GM19239 (cell line): ENCODE measurements at places on chromosomes 11 and 22.

DNA sequence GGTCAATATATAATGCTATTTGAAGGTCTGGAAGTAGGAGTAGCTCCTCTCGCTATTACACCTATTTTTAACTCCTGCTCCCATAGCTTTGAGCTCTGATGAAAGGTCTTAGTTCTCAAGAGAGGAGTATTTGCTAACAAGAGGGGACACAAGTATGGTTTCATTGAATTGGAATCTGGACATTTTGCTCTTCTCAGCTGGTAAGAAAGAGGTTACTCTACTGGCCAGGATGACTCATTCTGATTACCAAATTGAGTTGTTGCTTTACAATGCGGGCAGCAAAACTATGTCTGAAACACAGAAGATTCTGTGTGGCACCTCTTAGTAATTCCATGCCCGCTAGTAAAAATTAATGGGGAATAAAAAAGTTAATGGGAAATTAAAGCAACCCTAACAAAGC is 63.6 kb upstream of the EP300 start:
- DNase-seq = no peak

DNA sequence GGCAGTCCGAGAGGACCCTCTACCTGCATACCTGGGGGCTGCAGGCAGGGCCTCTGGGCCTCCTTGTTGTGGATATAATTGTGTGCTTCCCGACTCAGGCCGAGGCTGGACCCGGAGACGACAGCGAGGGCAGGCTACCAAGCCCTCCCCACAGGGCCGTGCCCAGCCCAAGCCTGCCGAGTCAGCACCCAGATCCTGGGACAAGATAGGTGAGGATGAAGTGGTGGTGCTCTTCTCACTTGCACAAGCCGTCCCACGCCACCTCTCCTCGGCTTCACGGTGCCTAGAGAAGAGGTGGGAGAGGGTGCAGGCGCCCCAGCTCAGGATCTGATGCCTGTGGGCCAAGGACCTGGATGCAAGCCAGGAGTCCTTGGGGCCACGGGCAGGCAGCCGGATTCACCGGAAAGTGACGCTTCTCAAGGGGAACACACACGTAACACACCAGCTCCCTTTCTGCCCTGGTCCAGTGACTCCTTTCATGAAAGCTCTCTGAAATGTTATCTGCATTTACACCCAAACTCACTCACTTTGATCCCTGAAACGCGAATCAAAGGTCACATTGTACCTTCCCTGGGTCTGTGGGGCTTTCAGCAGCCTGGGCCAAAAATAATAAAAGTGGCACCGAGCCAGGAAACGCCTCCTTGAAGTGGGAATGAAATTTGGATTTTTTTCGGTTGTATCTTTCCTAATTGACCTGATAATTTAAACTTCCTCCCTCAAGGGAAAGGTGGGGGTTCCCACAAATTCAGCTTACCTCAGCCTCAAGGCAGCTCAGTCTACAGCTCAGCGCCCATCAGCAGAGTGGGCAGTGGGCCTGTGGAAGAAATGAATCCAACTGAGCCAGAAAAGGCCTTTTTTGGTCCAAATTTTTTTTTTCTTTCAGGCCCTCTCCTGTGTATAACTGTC is 1.1 kb upstream of the GNB1L start:
- DNase-seq = peak; percentile 57

DNA sequence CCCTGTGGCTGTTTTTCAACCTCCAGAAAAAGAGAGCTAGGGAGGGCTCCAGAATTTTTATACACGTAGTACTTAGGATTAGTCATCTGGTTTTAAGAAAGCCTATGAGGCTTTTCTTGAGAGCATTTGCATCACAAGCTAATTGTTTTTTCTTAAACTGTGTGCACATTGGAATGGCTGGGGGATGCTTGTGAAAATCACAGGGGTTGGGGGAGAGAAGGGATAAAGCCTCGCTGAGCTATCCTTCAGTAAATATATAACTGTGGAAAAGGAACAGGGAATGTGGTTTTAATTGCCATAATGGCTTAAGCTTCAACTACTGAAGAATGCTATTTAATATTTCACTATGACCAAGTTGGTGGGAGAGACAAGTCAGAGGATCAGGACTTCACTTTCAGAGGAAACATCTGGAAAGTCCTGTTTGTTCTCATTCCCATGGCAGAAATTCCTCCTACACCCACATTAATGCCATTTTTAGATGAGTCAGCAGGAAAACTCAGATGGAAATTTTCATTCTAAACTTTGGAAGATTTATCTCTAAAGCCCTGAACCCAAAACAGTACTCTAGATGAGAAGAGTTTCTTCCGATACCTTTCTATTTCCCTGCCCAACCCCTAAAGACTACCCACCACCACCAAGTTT is 591.3 kb downstream of the LRRC4C start:
- DNase-seq = no peak

DNA sequence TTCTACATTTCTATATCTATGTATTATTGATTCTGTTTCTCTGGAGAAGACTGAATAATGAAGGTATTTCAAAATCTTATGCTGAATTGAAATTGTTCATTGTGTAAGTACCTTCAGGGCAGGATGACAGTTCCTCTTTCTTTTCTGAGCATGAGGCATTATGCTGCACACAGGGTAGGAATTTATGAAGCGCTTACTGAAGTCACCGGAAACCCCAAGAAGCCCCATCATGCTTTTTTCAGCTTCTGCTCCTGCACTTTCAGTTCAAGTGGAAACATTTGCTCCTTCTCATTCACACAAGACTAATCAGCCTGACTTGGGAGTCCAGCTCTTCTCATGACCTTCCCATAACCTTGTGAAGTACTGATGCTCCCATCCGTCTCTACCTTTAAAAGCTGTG is 314.7 kb upstream of the SORL1-AS1 start:
- peak; percentile 9 for DNase-seq

- DNase-seq = no peak
Measured at GRCh38 chr11:102204174-102204573, 93.9 kb downstream of the YAP1 start.

- no peak for DNase-seq
Measured at GRCh38 chr22:41070665-41071331, 21.6 kb upstream of the EP300 start.

GRCh38 chr11:31652528-31652927 is 143.0 kb downstream of the ELP4 start:
- DNase-seq = no peak

- no peak for DNase-seq
Measured at GRCh38 chr11:65130631-65131416, 3.5 kb downstream of the SYVN1 start.

DNA sequence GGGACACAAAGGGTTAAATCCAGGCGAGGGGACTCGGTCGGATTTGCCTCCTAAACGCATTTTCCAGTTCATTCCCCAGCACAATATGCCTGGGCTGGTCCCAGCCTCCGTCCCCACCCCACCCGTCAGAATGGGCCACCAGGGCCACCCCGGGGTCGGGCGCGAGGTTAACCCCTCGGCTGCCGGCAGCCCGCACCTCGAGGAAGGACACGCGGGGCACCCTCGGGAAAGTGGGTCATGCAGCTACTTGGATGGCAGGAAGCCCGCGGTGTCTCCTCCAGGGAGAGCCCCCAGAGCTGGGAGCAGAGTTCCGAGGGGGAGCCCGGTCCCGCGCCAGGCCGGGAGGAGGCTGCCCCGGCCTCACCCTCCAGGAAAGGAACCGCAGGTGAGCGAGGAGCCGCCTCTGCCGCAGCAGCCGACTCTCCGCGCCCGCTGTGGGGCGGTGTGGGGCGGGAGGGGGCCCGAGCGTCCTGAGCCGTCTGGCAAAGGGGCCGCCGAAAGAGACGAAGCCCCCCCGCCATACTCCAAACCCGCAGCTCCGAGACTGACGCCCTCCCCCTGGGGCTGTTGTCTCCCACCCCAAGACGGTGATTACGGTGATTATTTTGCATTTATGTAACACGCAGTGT is 1.4 kb downstream of the NECTIN1 start:
- DNase-seq = peak; percentile 54

DNA sequence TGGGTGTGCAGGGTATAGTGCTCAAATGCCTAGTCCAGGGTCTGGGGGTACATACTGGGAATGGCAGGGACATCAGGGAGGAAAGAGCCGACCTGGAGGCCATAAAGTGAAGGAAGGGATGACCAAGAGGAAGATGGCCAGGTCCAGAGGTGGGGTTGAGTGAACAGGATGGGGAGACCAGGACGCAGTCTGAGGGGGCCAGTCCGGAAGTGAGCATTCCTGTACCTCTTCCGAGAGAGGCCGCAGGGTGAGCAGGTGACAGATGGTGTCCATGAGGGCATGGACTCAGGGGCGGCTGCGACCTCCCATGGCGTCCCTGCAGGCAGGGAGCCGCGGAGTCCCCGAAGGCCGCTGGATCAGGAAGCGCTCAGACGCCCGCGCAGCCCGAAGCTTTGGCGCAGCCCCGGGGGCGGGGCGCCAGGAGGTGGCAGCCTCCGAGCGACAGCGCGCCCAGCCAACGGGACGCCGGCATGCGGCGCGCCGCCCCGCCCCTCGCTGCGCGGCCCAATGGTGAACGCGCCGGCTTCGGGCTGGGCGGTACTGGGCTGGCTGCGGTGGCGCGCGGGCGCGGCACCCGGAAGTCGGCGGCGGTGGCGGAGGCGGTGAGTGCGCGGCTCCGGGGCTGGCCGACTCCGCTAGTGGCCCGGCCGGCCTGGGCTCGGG is at the start of gene TANGO2:
TANGO2 (plus strand) TSS at position 578 of the 663 bp plus-strand sequence. CDS start 15,689 bp downstream, outside the sequence.
- DNase-seq = peak; percentile 94

DNA sequence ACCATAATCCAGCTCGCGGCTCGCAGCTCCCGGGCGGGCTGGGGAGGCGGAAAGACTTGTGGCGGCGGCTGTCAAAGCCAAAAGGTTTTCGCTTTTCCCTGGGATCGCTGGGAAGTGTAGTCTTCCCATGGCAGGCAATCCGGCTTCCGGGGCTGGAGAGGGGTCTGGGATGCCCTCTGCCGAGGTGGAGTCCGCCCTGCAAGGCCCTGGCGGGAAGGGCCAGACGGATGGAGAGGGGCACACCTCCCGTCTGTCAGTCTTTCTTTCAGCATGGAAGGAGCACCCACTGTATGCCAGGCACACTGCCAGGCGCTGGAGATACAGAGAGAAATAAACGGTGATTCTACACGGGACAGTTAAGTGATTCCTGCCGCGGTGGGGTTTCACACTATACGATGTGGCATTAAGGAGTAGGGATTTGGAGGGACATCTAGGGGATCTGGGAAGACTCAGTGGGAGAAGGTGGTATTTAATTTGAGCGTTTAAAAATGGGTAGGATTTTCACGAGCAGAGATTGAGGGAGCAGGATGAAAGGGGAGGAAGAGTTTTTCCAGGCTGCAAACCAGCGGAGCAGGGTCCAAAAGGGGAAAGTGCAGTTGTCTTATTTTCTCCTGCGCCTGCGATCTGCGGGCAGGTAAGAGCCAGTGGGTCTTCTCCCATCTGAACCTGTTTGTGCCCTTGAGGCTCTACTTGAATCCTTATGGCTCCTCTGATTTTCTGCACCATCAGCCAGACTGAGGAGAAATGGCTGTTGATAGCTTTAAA is at the start of gene BACE1:
BACE1 (minus strand) TSS at position 60 of the 765 bp plus-strand sequence. CDS start 461 bp downstream, outside the sequence.
- no peak for DNase-seq

DNA sequence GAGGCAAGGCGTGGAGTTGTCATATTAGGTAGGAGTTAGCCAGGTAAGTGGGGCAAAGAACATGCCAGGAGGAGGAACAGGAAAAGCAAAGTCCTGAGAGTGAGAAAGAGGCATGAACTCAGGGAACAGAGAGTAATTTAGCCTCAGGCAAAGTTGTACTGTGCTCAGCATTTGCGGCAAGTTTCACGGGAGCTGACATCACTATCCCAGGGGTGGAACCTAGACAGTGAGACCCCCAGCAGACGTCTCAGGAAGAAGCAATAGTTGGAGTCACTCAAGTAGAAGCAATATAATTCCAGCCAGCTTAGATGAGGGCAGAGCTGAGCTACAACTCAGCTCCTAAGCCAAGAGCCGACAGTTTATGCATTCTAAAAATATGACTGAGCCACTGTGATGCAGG is 426.0 kb upstream of the ISX start:
- no peak for DNase-seq

DNA sequence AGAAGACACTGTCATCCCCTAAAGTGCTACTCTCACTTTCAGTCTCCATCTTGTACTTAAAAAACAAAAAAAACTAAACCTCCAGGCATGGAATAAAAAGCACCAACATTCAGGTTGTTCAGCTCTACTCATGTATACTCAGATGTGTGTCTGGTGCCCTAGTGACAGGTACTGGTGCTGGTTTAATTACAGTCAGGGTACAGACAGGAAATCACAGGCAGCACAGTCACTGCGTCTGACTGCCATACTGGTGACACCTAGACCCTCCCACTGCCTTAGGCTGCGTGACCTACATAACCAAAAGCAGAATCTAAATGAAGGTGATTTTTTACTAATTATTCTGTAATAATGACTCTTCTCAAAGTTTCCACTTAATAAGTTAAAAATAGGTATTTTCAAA is at the start of gene ARHGAP32:
ARHGAP32 (minus strand) TSS at position 176 of the 400 bp plus-strand sequence; CDS start at position 49, 127 bp downstream.
- no peak for DNase-seq

DNA sequence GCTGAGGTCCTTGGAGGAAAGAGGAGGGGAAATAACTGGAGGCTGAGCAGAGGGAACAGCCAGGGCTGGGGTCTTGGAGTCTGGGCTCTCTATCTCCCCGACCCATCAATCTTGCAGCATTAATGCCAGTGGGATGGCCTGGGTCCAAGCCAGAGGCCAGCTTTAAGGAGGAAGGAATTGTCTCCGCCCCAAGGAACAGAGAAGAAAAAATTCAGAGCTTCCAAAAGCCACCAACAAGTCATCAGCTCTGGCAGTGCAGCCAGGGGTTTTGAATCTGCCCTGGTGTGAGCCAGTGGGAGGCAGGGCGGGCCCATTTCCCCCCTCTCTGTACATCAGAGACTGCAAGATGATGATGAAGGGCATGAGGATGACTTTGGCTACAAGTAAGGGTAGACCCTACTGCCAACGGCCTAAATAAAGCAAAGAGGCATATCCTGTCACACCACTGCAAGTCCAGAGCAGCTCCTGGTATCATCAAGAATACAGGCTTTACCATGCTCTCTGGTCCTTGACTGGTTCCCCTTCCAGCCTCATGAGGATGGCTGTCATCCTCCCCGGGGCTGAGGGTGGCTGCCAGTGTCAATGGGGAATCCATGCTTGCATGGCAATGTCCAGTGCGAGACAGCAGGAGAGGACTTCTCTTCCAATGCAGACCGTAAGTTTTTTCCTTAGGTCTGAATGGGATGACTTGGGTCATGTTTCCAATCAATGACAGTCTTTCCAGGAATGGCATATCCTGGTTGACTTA is 34.4 kb downstream of the LRRC32 start:
- DNase-seq = no peak

DNA sequence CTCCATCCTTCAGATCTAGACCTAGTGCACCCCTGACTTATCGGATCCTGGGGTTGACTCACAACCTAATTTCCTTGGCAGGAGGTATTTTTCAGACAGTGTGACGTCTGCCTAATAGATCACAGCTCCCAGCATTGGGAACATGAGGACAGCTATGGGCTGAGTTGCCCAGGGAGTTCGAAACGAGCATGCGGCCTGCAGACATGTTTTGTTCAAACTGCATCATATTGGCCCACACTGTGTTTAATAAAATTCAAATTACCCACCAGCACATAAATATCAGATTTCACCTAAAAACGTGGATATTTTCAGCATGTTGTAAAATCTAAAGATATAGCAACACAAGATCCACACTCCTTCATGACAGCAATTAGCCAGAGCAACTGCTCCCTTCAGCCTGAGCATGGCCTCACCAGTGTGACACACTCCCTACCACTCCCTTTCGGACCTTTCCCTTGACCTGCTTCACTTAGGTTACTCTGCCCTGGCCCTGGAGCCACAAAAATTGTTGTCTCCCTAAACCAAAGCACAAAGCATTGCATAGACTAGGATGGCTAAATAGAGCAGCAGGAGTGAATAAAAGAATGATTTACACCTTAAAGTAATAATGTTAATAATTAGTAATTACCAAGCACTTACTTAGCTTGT is 53.6 kb upstream of the USP47 start:
- no peak for DNase-seq
